ENCODE measurements at places on chromosomes 4 and X. TPM values are rescaled to one million over a fixed set of nuclear protein-coding genes. Genes with fewer than 3 reads are reported as not detected.

The SLC6A14 gene
- total RNA-seq: not detected

DNA sequence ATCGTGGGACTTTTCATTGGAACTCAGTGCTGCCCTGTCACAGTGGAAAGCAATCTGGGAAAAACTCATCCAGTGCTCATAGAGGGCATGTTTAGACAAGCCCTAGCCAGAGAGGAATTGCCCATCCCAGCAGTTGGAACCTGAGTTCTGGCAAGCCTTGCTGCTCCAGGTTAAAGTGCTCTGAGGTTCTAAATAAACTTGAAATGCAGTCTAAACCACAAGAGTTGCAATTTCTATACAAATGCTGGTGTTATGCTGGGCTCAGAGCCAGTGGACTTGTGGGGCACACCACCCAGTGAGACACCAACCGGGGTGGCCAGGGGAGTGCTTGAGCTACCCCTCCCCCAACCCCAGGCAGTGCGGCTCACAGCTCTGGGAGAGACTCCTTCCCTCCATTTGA lies 142.8 kb upstream of the PPP1R2C start:
- H3K4me3 ChIP-seq: no peak overlapping the region
- no peaks in the 10 kb centered on the region for H3K27me3 ChIP-seq
- no peaks in the 10 kb centered on the region for H3K4me1 ChIP-seq

DNA sequence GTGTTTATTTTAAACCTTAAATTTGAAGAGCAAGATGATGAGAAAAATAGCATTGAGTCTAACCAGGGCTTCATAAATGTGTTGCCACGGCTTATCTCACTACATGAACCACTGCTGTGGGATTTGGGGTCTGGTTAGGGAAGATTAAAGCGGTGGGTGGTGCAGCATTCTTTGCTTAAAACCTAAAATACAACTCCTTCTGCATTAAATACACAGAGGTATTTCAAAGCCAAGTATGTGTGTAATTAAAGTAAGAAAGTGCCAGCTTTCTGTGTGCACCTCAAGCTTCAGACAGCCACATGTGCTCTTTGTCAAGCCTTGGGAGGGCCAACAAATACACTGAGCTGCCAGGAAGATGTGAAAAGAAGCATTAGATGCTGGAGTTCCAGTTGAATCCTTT lies 128.0 kb downstream of the CPE start:
- peak overlapping the region; percentile 33 for H3K4me3 ChIP-seq
- no peaks in the 10 kb centered on the region for H3K36me3 ChIP-seq

The DCAF4L1 gene
- total RNA-seq: 0.24 TPM

DNA sequence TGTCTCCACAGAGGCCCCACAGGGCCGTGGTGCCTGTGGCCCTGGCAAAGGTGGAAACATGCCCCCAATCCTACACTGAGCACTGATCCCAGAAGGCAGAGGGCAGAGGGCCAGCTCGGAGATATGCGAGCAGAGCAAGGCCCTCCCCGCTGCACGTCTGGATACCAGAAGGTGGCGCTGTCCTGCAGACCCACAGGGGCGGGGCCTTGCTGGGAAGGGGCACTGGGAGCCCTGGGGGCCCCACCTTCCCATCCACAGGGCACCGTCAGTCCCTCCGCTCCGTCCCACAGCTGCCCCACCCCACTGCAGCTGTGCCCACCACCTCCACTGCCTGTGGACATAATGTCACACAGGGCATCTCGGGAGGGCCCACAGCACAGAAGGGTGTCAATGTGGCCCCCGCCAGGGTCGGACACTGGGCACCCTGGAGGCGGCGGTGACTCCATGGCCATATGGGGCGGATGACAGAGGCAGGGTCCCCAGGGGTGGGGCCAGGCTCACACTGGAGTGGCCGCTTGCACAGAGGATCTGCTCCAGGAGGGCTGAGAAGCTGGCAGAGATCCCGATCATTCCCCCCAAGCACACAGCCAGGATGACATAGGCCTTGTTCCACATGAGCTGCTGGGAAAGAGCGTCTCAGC lies 4.8 kb downstream of the SLC49A3 start:
- no peak for DNase-seq
- no peak overlapping the region for H3K27ac ChIP-seq
- H3K4me1 ChIP-seq: peaks cover 23% of the 10 kb centered on the region
- H3K4me3 ChIP-seq: no peak overlapping the region
- no peaks in the 10 kb centered on the region for H3K27me3 ChIP-seq

The TLR3 gene
- 7.9 TPM for total RNA-seq

The ALAS2 gene
- not detected for total RNA-seq

The HTRA3 gene
- 3.5 TPM for total RNA-seq

DNA sequence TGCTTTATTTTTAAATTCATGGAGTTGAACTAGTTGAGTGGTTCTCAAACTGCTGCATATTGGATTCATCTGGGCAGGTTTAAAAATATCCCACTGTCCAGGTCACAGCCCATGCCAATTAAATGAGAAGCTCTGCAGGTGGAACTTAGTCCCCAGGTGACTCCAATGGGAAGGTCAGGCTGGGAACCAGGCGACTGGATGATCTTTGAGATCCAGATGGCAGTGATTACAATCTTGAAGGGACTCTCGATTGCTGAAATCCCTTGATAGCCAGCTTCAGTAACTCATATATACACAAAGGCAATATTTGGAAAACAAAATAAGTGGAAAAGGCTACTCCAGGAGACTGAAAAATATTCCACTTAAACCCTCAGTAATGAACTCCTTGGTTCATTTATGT lies 8.1 kb downstream of the ADH1A start:
- no peak overlapping the region for H3K27ac ChIP-seq
- peaks cover 6% of the 10 kb centered on the region for H3K4me1 ChIP-seq
- H3K4me3 ChIP-seq: no peak overlapping the region
- no peak for DNase-seq
- no peaks in the 10 kb centered on the region for H3K36me3 ChIP-seq
- H3K27me3 ChIP-seq: no peaks in the 10 kb centered on the region

The NWD2 gene
- not detected for total RNA-seq

DNA sequence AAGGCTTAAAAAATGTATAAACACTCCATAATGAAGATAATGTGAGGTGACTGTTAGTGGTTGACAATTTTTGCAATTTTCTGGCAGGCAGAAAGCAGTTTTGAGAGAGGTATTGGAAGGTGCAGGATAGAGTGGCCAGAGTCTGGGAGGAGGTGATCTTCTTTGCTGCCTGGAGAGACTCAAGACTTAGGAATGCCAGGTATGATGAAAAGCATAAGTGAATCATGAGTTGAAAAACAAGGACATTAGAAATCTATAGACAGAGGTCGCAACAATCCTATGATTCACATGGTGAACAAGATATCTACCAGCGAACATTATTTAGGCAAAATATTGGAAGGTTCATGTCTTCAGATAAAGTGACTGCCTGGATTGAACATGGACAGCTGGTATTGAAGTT lies 118.5 kb downstream of the CFAP299 start:
- no peak for DNase-seq
- H3K4me1 ChIP-seq: no peaks in the 10 kb centered on the region
- no peak overlapping the region for H3K4me3 ChIP-seq

The GCNA gene
- 3.1 TPM for total RNA-seq

- no peak for DNase-seq
- no peak overlapping the region for H3K27ac ChIP-seq
- peaks cover 52% of the 10 kb centered on the region for H3K27me3 ChIP-seq
- H3K36me3 ChIP-seq: no peaks in the 10 kb centered on the region
- no peak overlapping the region for H3K4me3 ChIP-seq
- H3K4me1 ChIP-seq: no peaks in the 10 kb centered on the region
Observed at GRCh38 chr4:77251751-77252150, 94.7 kb downstream of the CCNG2 start.

GRCh38 chrX:71396576-71396975 lies 30.4 kb downstream of the TAF1 start:
- no peak overlapping the region for H3K4me3 ChIP-seq
- no peaks in the 10 kb centered on the region for H3K4me1 ChIP-seq
- no peaks in the 10 kb centered on the region for H3K27me3 ChIP-seq
- no peak overlapping the region for H3K27ac ChIP-seq
- peaks cover 25% of the 10 kb centered on the region for H3K36me3 ChIP-seq
- DNase-seq: no peak

DNA sequence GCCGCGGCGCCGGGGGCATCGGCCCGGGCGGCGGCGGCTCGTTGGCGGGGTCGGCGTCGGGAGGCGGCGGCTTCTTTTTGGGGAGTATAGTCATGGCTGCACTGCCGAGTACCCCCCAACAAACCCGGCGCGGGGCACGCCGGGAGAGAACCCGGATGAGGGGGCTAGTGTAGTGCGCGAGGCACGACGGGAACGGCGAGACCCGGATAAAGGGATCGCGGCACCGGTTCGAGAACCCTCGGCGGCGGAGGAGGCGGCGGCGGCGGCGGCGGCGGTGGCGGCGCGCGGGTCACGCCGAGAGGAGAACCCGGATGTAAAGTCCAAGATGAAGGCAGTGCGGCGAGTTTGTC lies at the start of gene OTUD5:
TSS of gene OTUD5 (minus strand) at position 131 of the 350 bp plus-strand sequence. CDS start at position 94, 37 bp downstream.
- no peak for DNase-seq
- H3K27ac ChIP-seq: peak within 1 kb of the TSS; percentile 100
- no peaks in the 10 kb centered on the region for H3K27me3 ChIP-seq
- H3K4me1 ChIP-seq: peaks cover 31% of the 10 kb centered on the region
- H3K36me3 ChIP-seq: no peaks in the 10 kb centered on the region
- H3K4me3 ChIP-seq: peak within 1 kb of the TSS; percentile 99

The SMIM10L2A gene
- total RNA-seq: 0.40 TPM

DNA sequence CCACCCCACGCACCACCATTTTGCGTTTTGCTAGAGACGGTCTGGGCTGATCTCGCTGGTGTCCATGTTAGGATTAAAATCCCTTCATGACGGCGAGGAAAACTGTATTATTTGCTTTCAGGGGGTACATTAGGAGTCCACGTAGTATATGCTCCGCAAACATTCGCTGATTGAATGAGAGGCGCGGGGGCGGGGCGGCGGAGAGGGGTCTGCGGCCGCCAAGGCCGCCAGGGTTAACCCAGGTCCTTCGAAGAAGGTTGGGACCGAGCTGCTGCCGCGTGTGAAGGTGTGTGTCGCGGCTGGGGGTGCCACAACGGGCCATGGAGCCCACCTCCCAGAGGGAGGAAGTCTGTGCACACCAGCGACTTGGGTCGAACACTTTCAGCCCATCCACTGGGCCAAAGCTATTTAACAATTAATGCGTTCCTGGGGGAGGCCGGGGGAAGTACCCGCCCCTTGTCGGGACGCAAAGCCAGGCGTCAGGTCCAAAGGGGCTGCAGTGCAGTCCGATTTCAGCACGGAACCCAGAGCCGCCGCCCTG lies 6.4 kb upstream of the PITX2 start:
- no peak overlapping the region for H3K27ac ChIP-seq
- no peak overlapping the region for H3K4me3 ChIP-seq
- H3K27me3 ChIP-seq: peaks cover 90% of the 10 kb centered on the region
- H3K36me3 ChIP-seq: peaks cover 10% of the 10 kb centered on the region
- H3K4me1 ChIP-seq: peaks cover 17% of the 10 kb centered on the region

GRCh38 chr4:135739354-135739753 lies 1537.8 kb upstream of the PABPC4L start:
- H3K4me1 ChIP-seq: peaks cover 8% of the 10 kb centered on the region
- no peaks in the 10 kb centered on the region for H3K36me3 ChIP-seq
- DNase-seq: no peak
- H3K4me3 ChIP-seq: no peak overlapping the region
- H3K27ac ChIP-seq: no peak overlapping the region
- peaks cover 2% of the 10 kb centered on the region for H3K27me3 ChIP-seq

DNA sequence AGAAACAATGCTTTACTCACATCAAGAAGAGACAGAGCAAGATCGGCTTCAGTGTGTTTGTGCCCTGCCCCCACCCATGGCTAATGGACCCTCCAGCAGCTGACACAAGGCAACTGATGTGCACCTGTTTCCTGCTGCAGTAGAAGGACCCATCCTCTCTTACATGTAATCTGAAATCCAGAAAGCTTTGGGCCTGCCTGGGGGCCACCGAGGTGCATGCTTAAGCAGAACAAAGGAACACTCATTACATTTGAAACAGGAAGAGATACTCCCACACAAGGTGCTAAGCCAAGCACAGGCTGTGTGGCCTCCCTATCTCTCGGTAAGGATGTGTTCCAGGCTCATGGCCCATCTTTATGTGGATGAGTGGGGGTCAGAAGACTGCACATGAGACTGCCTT lies 338.0 kb downstream of the SPOCK3 start:
- H3K4me3 ChIP-seq: no peak overlapping the region
- H3K36me3 ChIP-seq: no peaks in the 10 kb centered on the region
- no peak for DNase-seq
- H3K4me1 ChIP-seq: no peaks in the 10 kb centered on the region
- H3K27me3 ChIP-seq: peaks cover 5% of the 10 kb centered on the region

DNA sequence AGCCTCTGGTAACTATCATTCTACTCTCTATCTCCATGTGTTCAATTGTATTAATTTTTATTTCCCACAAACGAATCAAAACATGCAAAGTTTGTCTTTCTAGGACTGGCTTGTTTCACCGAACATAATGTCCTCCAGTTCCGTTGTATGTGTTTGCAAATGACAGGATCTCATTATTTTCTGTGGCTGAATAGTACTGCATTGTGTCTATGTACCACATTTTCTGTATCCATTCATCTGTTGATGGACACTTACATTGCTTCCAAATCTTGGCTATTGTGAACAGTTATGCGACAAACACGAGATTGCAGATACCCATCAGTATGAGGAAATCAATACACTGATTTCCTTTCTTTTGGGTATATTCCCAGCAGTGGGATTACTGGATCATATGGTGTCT lies 8.4 kb upstream of the LDOC1 start:
- peaks cover 2% of the 10 kb centered on the region for H3K36me3 ChIP-seq
- no peak overlapping the region for H3K4me3 ChIP-seq
- DNase-seq: no peak
- no peaks in the 10 kb centered on the region for H3K4me1 ChIP-seq

The CHRNA9 gene
- total RNA-seq: not detected

DNA sequence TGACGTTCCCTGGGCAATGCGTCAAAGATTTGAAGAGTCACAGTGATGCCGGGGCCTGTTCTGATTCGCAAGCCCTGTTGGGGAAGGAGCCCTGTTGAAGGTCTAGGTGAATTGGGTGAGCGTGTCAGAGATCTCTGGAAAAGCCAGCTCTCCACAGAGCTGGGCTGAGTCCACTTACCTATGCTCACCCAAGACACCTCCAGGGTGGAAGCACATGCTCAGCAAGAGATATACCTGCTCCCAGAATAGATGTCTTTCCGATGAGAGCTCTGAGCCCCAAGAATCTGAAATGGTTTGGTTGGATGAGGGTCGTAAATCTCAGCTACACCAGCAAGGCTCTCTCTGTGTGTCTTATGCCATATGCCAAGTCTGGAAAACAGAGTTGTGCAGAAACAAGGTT lies 1.7 kb downstream of the GABRQ start:
- H3K4me1 ChIP-seq: no peaks in the 10 kb centered on the region
- no peak for DNase-seq
- peaks cover 17% of the 10 kb centered on the region for H3K27me3 ChIP-seq
- H3K4me3 ChIP-seq: no peak overlapping the region
- H3K27ac ChIP-seq: no peak overlapping the region
- no peaks in the 10 kb centered on the region for H3K36me3 ChIP-seq

The ENAM gene
- total RNA-seq: not detected

DNA sequence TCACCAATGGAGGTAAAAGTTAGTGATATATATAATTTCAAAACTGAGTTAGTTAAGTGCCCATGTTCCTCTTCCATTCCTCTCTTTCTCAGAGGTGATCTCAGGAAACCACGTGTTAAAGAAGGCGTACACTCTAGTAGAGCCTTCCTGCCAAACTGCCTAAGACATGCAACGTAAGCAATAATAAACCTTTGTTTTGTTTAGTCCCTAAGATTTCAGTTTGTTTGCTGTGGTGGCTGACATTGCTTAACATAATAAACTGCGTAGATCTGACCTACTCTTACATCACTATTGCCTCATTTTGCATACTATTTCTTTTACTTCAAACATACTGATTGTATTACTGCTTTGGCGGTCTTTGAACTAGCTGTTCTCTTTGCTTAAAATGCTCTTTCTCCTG lies 99.2 kb downstream of the JADE1 start:
- no peak overlapping the region for H3K4me3 ChIP-seq
- H3K27me3 ChIP-seq: no peaks in the 10 kb centered on the region
- DNase-seq: no peak
- no peak overlapping the region for H3K27ac ChIP-seq
